ENCODE measurements at places on chromosomes 12 and 14.

DNA sequence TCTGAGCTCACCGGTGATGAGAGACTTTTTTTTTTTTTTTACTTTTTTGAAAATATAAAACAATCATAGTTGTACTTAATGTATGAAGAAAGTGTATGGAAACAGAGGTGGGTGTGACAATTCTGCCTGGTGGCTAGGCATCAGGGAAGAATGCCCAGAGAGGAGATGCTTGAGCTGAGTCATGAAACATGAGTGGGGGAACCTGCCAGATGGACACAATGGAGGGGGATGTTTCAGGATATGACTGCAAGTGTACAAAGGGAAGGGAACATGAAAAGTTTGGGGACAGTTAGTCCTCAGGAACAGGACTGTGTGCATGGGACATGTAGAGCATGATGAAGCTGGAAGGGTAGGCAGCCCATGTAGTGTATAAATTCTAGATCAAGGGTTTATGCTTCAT, 274.2 kb upstream of the E2F7 start:
- DNase-seq, result no peak

- no peak for DNase-seq
Measured at GRCh38 chr12:46831335-46832129, 5.7 kb upstream of the SLC38A4 start.

DNA sequence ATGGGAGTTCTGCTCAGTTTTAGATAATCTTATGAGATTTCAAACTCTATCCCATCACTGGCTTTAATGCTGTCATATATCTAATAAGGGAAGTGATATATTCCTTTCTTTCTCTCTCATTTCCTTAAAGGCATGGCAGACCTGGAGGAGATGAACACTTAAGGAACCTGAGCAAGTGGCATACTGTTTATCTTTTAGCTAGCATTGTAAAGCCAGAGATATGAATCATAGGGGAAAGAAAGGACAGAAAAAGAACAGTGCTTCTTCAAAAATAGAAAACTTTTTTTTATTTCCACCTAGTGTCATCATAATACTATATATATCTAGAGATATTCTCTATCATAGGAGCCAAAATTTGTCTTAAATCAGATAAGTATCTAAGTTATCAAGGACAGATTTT, 68.3 kb upstream of the PSMA6 start:
- no peak for DNase-seq

- DNase-seq, result no peak
Measured at GRCh38 chr12:53603804-53604203, 22.4 kb downstream of the ATF7 start.

DNA sequence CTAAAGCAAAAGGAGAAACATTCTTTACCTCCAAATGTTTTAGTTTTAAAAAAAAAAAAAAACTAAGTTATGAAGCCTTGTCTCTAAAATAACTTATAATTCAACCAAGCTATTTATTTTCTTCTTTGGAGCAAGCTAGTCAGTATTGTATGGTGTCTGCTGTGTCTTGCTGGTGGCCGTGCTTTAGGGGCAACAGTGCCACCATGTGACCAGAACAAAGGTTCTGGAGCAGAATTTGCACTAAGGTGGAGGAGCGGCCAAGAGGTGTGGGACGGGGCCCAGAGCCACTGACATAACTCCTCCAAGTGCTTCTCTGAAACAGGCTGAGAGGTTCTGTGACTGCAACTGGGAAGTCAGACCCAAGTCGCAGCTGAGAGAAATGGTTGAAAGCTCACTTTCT, 4.5 kb downstream of the FICD start:
- DNase-seq, result no peak

DNA sequence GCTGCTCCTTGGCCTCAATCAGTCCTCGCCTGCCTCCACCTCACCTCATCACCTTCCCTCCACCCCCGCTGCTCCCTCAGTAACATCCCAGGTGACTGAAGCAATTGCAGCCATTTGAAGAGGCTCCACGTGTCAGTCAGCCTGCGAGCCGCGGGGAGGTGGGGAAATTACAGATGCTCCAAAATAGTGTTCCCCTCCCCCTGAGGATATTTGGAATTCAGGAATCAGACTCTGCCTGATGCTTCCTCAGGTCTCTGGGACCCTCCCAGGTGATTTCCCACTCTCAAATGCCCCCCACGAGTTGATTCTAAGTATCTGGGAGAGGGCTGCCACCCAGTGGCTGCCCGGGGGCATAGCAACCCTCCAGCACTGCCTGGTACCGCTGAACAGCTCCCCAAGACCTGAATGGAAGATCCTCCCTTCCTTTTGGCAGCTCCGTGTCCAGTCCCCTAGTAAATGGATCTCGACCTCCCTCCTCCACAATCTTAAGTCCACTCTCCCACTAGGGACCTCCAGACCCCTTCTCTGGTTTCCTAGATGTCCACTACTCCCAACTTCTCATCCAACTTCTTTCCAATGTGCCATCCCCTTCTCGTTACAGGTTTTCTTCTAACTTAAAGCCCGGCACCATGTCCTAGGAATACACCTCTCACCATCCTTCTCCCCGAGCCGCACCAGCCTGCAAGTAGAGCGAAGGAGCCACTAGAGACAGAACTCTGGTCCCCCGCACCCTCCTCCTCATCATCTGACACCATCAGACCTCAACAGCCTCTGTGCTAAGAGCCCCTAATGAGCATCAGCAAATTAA, 1.4 kb upstream of the ASIC1 start:
- no peak for DNase-seq

DNA sequence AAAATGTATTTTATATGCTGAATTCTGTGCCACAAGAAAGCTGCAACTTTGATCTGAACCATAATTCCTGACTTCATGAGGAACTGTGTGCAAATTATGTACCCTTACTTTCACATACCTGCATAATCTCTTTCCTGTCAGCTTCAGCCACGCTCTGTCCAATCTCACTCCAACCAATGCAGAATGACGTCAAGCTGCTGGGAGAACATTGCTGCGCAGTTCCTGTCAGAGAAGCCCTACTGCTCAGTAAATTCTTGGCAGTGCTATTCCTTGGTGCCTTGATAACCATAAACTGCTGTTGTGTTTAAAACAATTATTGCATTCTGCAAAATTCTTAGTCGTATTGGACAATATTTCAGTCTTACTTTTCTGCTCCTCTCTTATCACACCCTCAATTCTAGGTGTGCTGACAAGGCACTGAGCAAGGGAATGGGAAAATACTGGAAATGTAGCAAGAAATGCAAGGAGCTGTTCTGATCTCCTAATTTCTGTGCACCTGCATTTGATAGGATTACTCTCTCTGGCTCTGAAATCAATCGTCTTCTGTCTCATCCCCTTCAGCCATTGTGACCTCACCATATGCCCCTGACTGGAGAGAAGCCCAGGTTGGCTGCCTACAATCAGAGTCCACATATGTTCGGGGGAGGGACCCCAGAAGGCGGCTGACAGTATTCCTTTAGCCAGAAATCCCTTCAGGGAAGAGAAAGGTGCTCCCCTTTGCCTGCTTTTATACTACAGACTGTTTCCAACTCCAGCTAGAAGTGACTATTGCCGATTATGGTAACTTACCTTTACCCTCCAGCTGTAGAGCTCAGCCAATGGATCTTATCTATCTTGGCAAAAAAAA, 274.9 kb upstream of the NOVA1 start:
- DNase-seq, result no peak

DNA sequence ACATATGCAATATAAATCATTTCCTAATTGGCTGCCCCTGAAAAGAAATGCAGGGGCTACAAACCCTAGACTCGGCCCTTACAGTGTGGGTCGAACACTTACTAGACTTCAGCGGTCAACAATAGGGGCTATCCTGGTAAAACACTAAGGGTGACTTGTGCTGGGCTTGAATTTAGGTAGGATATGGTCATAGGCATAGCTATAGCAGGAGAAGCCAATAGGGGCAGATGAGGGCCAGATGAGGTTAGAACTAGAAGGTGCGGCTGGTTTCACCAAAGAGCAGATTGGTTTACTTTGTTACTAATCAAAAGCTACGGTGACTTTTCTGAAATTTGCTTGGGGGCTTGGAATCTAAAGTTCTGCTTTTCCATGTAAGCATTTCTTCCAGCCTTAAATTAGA, 282.3 kb upstream of the DIO2 start:
- DNase-seq, result no peak

- no peak for DNase-seq
Measured at GRCh38 chr12:82055391-82055790, 296.2 kb upstream of the PPFIA2 start.

DNA sequence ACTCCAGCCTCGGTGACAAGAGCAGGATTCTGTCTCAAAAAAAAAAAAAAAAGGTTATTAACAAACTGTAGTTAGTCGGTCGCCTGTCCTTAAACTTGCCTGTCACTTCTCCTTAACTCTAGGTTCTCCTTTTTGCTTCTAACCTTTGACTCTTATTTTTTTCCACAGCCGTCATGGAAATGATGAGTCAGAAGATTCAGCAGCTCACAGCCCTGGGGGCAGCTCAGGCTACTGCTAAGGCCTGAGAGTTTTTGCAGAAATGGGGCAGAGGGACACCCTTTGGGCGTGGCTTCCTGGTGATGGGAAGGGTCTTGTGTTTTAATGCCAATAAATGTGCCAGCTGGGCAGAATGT, 418 bp upstream of the MYG1 start:
- DNase-seq, result peak; percentile 38

DNA sequence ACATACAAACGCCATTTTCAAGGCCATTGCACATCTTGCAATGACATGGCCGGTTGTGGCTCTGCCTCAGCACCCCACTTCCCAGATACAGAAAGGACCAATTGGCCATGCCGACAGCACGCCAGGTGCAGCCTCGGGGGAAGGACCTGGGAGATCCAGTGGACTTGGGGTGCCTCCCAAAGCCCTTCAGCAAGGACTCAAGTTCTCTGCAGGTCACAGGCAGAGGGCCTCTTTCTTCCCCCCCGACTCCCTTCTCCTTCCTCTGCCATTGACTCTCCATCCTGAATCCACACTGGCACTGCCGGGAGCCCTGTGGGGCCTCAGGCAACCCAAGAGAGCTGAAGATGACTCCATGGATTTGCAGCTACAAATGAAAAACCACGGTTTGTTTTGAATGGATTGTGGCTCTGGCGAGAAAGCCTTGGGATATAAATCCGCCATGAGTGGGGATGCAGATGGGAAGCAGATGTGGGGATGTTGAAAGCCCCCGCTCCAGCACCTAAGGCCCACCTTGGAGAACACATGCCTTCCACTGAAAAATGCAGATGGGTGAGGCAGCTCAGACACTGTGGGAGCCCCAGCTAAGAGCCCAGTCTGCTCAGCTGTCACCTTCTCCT, 35.1 kb upstream of the LTBP2 start:
- DNase-seq, result no peak

- no peak for DNase-seq
Measured at GRCh38 chr12:52867642-52868041, 18.8 kb upstream of the KRT78 start.

DNA sequence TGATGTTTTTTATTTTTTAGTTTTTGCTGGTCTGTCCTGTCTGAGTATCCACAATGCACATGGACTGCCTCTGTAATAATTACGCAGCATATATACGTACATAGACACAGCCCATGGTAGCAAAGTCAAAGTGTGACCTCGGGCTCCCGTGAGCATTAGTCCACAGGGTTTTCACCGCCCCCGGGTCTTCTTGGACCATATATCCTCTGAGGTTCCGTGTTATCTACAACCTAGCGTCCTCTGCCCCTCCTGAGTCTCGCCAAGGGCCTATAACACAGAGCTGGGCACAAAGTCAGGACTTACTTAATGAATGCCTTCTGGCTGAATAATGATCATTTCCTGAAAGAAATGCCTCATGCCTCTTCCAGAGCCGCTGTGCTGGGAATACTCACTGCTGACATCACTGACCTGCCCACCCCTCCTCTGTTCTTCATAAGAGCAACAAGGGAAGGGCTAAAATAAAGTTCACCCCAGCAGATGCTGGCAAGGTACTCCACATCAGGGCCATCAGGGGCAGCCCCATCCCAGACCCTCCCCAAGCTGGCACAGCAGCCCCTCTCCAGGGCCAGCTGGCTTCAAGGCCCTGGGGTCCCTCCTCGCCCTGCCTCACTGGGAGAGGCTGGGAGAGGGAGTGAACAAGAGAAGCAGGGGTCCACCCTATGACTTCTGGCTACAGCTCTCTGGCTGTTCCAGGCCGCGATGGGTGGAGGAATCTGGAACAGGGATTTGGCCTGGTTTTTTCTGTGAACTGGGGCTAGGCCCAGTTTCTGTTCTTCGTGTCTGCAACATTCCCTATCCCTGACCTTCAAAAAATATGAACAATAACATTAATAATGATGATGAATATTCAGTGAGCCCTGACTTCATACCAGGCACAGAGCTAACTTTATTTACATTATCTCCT, 7.9 kb downstream of the HDAC7 start:
- no peak for DNase-seq

DNA sequence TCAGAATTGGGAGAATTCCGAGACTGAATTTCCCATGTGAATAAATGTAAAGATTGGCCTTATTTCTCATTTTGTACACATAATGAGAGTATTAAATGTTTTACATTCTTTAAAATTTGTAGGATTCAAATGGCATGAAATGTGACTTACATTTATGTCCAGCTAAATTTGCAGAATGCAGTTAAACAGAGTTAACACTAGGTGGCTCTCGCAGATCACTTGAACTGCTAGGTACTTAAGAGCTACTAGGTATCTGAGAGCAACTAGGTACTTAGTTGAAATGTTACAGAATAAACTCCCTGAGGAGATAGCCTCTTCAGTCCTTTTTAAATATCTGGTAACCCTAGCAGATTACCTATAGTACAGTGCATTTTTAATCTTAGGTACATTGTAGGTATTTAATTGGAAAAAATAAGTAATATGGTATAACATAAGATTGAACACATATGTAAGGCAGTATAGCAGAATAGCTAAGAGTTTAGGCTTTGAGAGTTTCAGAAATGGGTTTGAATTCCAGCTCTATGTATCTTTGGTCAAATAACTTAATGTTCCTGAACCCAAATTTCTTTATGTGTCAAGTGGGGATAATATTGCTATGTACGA, 73.8 kb downstream of the KIAA0586 start:
- DNase-seq, result peak; percentile 59

DNA sequence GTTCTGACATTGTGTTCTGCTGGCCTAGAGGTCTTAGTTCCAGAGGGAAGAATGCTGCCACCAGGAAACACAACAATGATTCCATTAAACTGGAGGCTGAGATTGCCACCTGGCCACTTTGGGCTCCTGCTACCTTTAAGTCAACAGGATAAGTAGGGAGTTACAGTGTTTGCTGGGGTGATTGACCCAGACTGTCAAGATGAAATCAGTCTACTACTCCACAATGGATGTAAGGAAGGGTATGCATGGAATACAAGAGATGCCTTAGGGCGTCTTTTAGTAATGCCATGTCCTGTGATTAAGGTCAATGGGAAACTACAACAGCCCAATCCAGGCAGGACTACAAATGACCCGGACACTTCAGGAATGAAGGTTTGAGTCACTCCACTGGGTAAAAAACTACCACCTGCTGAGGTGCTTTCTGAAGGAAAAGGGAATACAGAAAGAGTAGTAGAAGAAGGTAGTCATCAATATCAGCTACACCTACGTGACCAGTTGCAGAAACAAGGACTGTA, 852.6 kb downstream of the LRFN5 start:
- DNase-seq, result no peak

DNA sequence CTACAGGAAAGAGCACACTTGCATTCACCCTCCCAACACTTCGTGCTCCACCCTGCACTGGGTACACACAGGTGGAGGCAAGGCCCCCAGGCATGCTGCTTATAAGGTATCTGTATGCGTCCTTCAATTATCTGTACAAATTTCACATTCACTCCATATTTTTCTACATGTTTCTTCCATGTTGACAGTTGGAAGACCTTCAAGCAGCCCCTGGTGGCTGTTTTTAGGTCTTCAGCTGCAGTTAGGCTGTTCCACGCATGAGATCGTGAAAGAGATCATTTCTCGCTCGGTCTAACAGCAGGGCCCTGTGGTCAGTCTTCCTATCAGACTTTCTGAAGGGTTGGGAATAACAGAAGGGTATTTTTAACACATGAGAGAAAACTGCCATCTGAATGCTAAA, 47.1 kb downstream of the PLXNC1 start:
- no peak for DNase-seq

- DNase-seq, result no peak
Measured at GRCh38 chr12:73465106-73465505, 1072.5 kb upstream of the ATXN7L3B start.
